GM12878 (cell line): ENCODE measurements at places on chromosomes 6 and 20. TPM values are rescaled to one million over a fixed set of nuclear protein-coding genes. Genes with fewer than 3 reads are reported as not detected.

- no peaks in the 10 kb centered on the region for H3K36me3 ChIP-seq
- DNase-seq, result no peak
- no peak overlapping the region for H3K4me3 ChIP-seq
- H3K27me3 ChIP-seq, result no peaks in the 10 kb centered on the region
- no peak overlapping the region for H3K27ac ChIP-seq
- no peaks in the 10 kb centered on the region; the same call in 1 of the 2 replicates for H3K4me1 ChIP-seq
Observed at GRCh38 chr20:2825761-2826160, 9.6 kb downstream of the TMEM239 start.

The CASS4 gene
- total RNA-seq, result 0.19 and 0.21 TPM in 2 replicates

GRCh38 chr6:25464225-25464624, 185.1 kb downstream of the CARMIL1 start:
- H3K27me3 ChIP-seq, result no peaks in the 10 kb centered on the region
- H3K27ac ChIP-seq, result no peak overlapping the region
- H3K36me3 ChIP-seq, result no peaks in the 10 kb centered on the region
- no peaks in the 10 kb centered on the region for H3K4me1 ChIP-seq
- H3K4me3 ChIP-seq, result no peak overlapping the region

DNA sequence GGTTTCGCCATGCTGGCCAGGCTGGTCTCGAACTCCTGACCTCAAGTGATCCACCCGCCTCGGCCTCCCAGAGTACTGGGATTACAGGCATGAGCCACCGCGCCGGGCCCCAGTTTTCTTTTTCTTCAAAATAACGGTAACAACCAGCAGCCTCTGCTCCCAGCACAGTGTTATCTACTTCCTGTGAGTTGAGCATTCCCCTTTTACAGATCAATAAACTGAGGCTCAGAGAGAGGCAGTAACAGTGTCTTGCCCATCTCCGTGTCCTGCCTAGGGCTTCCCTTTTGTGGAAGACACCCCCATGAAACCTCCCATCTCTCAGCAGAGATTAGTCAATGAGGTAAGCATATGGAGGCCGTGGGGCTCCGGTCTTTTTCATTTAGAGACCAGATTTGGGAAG, 29.6 kb downstream of the BPIFB1 start:
- no peak overlapping the region for H3K4me3 ChIP-seq
- no peak overlapping the region for H3K27ac ChIP-seq
- no peaks in the 10 kb centered on the region; the same call in 1 of the 2 replicates for H3K27me3 ChIP-seq
- no peaks in the 10 kb centered on the region for H3K4me1 ChIP-seq
- DNase-seq, result no peak

The TRMT11 gene
- 32.6 and 34.0 TPM in 2 replicates for total RNA-seq

- no peaks in the 10 kb centered on the region for H3K4me1 ChIP-seq
- H3K36me3 ChIP-seq, result no peaks in the 10 kb centered on the region
- no peak overlapping the region for H3K4me3 ChIP-seq
- no peaks in the 10 kb centered on the region; the same call in none of the 2 replicates for H3K27me3 ChIP-seq
- DNase-seq, result no peak
Observed at GRCh38 chr6:13053006-13053461, 275.3 kb downstream of the TBC1D7 start.

DNA sequence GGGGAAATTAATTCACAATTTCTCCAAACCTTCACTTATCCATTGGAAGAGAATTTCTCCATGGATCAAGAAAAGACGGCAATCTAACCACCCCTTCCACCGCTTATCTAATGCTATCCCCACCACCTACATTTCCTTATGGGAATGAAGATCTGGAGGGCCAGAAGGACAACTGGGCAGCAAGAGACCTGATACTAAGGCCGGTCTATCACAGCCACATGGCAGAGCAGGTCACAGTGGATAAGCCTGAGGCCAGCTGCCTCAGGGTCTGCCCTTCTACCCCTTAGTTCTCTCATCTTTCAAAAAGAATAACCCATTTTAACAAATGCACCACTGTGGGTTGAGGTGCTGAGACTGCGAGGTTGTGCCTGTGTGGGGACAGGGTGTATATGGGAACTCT, 37.1 kb downstream of the MAN1A1 start:
- no peak overlapping the region for H3K4me3 ChIP-seq
- peak overlapping the region; percentile 73 for H3K27ac ChIP-seq
- H3K27me3 ChIP-seq, result no peaks in the 10 kb centered on the region
- no peak for DNase-seq

DNA sequence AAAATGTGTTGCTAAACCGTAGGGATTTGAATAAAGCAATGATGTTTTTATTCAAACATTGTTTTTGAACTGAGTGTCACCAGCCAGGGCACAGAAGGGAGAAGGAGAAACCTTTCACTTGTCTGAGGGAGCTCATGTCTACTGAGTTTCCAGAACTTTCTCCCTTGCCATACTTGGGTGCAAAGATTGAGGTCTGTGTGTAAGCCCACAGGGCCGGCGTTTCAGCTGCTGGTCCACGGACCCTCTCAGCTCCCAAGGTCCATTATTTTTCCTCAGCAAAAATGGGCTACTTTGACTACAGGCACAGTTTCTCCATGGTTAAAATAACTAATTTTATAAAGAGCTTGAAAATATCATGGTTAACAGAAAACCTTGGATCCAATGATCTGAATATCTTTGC, 32.6 kb downstream of the PSMG4 start:
- no peak overlapping the region for H3K4me3 ChIP-seq
- H3K27me3 ChIP-seq, result no peaks in the 10 kb centered on the region
- H3K4me1 ChIP-seq, result no peaks in the 10 kb centered on the region
- H3K36me3 ChIP-seq, result no peaks in the 10 kb centered on the region

The PLG gene
- 0.88 and 1.2 TPM in 2 replicates for total RNA-seq

- DNase-seq, result no peak
- H3K4me3 ChIP-seq, result no peak overlapping the region
Observed at GRCh38 chr20:44739942-44740341, 5.7 kb upstream of the KCNK15 start.

DNA sequence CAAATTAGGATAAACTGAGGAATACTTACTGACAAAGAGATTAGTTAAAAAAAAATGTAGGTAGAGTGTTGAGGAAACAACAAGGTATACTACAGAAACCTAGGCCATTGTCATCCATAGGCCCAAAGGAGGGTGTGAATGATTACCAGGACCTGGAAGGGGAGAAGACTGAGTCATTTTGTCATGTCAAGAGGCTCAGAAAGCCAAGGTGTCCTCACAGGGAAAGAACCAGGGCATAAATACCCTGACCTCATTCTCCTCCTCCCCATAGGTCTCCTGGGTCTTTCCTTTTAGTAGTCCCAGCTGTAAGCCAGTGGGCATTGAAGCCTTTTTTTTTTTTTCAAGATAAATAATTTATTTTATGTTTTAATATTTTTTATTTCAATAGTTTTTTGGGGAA, 582.1 kb upstream of the JAG1 start:
- no peaks in the 10 kb centered on the region for H3K4me1 ChIP-seq
- no peak overlapping the region for H3K4me3 ChIP-seq
- no peaks in the 10 kb centered on the region for H3K27me3 ChIP-seq
- H3K36me3 ChIP-seq, result no peaks in the 10 kb centered on the region
- H3K27ac ChIP-seq, result no peak overlapping the region

- H3K4me3 ChIP-seq, result no peak overlapping the region
- no peaks in the 10 kb centered on the region for H3K27me3 ChIP-seq
- no peaks in the 10 kb centered on the region for H3K4me1 ChIP-seq
- no peak overlapping the region for H3K27ac ChIP-seq
- no peaks in the 10 kb centered on the region for H3K36me3 ChIP-seq
Observed at GRCh38 chr6:45721665-45722064, 294.0 kb downstream of the CLIC5 start.

DNA sequence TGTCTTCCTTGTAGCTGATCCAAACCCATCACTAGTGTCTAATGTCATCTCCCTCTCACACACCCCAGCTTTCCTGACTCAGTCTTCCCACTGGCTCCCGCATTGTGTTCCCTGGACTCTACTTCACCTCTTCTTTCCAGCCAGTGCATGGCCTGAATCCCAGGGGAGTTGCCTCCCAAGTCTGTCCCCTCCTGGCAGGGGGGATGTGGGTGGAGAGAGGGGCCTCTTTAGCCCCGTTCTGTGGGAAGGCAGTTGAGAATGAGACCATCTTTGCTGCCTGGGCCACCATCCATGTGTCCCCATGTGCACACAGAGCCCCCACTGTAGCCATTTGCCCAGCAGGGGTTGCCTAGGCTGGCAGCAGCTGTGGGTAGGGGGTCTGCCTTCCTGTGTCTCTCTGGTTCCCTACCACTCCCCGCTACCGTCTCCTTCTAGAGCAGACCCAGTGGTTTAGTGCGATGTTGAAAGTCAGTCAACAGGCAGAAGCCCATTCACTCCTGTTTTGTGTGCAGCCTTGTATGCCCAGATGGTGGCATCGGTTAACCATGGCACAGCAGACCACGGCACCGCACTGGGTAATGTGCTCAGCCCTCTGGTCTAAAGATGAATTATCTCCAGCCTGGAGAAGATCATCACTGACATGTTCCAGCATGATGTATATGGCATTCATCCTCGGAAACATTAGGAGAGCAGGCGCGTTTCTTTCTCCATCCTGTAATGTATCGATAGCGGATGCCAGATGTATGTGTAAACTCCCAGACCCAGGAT, 178.8 kb upstream of the SNX9 start:
- no peak for DNase-seq
- no peak overlapping the region for H3K4me3 ChIP-seq
- H3K27me3 ChIP-seq, result no peaks in the 10 kb centered on the region
- H3K36me3 ChIP-seq, result no peaks in the 10 kb centered on the region

DNA sequence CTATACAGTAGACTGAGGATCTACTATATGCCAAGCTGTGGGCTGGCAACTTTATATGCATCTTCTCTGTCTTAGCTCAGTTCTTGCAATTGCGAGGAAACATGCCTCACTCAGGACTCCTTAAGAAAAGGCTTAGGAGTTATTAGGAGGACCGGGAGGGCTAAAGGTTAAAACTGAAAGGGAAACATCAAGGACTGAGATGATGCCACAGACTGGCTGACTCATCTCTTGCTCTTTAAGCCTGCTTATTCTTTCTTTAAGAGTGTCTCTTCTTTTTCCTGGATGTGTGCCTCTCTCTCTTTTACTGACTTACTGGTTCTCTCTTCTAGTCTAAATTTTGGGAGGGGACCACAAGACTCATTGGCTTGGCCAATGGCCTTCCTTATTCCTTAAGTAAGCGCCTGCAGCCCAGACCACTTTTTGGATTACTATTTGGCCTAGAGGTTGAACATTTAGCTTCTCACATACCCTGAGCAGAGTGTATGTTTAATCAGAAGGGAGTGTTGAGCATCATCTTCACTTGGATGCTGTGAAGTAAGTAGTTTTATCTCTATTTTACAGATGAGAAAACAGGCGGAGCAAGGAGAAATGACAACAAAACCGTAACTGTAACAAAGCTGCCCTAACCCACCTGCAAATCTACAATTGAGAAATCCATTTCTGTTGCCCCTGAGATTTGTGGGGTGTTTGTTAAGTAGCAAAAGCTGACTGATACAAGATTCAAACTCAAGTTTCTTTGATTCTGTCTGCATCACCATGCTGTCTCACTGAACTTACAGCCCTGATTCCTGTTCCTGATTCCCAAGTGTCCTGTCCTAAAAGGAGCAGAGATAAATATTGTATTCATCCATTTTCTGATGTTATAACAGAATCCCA, 7.2 kb upstream of the SDC4 start:
- peaks cover 8% of the 10 kb centered on the region for H3K4me1 ChIP-seq
- no peaks in the 10 kb centered on the region for H3K36me3 ChIP-seq
- no peak overlapping the region for H3K4me3 ChIP-seq
- no peak overlapping the region for H3K27ac ChIP-seq
- DNase-seq, result no peak
- H3K27me3 ChIP-seq, result no peaks in the 10 kb centered on the region

- H3K4me1 ChIP-seq, result no peaks in the 10 kb centered on the region
- no peaks in the 10 kb centered on the region for H3K36me3 ChIP-seq
- DNase-seq, result no peak
- no peak overlapping the region for H3K27ac ChIP-seq
Observed at GRCh38 chr6:73803562-73804241, 107.7 kb downstream of the CD109 start.

- H3K36me3 ChIP-seq, result no peaks in the 10 kb centered on the region
- H3K4me1 ChIP-seq, result no peaks in the 10 kb centered on the region
- H3K27me3 ChIP-seq, result peaks cover 4% of the 10 kb centered on the region
- no peak overlapping the region for H3K4me3 ChIP-seq
- no peak overlapping the region for H3K27ac ChIP-seq
- no peak for DNase-seq
Observed at GRCh38 chr6:2973676-2974075, 2.3 kb upstream of the SERPINB6 start.

DNA sequence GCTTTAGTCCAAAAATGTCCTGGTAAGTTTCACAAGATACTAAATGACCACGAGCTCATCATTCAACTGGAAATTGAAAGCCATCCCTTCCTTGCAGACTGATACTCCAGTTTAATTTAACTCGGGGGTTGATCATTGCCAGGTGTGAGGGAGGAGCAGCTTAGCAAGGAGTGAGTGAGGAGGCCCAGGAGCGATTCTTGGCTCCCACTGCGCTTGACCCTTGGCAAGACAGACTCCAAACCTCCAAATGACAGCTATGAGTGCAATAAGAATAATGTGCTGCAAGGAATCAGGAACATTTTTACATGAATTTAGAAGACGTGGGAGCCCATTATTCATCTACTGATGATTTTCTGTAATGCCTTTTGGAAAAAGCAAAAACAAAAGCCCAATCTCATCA, 64.9 kb downstream of the LAMA4 start:
- H3K27ac ChIP-seq, result no peak overlapping the region
- DNase-seq, result no peak
- no peaks in the 10 kb centered on the region for H3K36me3 ChIP-seq
- H3K4me3 ChIP-seq, result no peak overlapping the region
- H3K4me1 ChIP-seq, result no peaks in the 10 kb centered on the region

The MEP1A gene
- not detected in 2 replicates for total RNA-seq

DNA sequence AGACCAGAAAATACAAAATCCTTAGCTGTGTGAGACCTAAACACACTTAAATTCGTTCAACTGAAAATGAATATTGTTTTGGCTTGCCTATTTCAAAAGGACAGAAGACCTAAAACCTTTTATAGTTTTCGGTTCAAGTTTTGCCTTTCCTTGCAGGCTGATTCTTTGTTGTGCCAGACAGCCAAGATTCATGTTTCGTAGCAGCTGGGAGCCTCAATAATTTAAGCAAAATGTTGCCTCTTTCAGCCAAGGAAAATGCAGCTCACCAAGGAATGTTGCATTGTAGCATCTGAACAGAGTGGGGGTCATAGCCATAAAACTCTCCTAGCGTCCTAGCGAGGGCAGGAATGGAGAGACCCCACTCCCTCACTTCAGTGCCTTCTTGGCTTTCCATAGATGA, 92.3 kb upstream of the INSM1 start:
- no peaks in the 10 kb centered on the region for H3K4me1 ChIP-seq
- H3K36me3 ChIP-seq, result no peaks in the 10 kb centered on the region
- H3K27ac ChIP-seq, result no peak overlapping the region
- H3K4me3 ChIP-seq, result no peak overlapping the region

DNA sequence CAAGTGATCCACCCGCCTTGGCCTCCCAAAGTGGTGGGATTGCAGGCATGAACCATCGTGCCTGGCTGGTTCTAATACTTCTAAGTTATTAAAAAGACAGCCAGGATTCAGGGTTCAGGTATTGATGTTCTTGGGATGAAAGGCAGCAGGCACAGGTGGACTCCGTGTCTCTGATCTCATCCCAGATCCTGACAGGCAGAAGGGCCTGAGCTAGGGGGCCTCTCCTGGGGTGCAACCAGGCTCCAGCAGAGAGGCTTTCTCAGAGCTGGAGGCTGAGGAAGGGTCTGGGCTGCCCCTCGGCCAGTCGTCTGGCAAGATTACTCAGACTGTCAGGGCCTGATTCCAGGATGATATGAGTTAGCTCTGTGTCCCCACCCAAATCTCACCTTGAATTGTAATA, 106.3 kb downstream of the SCML4 start:
- DNase-seq, result no peak
- H3K36me3 ChIP-seq, result no peaks in the 10 kb centered on the region

The RBPJL gene
- 0.18 TPM in 1 of 2 replicates, not detected in the other for total RNA-seq
